ENCODE measurements at places on chromosomes 12 and 14.

- no peak for DNase-seq
Observed at GRCh38 chr14:23357261-23357660, 4.6 kb upstream of the SLC22A17 start.

GRCh38 chr14:91143862-91144261 is 30.0 kb downstream of the DGLUCY start:
- DNase-seq = no peak

GRCh38 chr12:18068355-18068754 is 21.6 kb downstream of the RERGL start:
- no peak for DNase-seq

DNA sequence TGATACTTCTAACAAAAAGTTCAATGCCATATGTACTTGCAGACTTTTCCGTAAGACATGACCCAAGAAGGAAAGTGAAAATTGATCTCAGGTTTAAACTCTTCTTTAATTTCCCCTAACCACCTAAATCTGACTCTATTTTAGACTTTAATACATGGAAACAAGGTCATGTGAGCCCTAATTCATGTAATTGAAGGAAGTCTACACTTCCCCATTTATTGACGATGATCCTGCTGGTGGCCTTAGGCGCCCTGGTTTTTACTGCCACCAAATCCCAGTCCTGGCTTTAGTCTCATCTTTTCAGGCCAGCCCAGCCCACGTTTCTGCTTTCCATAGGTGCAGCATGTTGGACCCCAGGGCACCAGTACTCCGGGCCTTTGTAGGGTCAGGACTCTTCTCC is 157.9 kb downstream of the PELI2 start:
- peak; percentile 11 for DNase-seq
